NCI-H526 (cell line): ENCODE measurements at places on chromosomes 1 and 21.

- DNase-seq = no peak
These were observed 207.7 kb downstream of the PTPRC start for GRCh38 chr1:198846556-198846955.

GRCh38 chr21:32351428-32351827, 41.4 kb downstream of the URB1 start:
- DNase-seq = peak; percentile 71

GRCh38 chr1:199747984-199748383, 279.5 kb upstream of the NR5A2 start:
- no peak for DNase-seq

DNA sequence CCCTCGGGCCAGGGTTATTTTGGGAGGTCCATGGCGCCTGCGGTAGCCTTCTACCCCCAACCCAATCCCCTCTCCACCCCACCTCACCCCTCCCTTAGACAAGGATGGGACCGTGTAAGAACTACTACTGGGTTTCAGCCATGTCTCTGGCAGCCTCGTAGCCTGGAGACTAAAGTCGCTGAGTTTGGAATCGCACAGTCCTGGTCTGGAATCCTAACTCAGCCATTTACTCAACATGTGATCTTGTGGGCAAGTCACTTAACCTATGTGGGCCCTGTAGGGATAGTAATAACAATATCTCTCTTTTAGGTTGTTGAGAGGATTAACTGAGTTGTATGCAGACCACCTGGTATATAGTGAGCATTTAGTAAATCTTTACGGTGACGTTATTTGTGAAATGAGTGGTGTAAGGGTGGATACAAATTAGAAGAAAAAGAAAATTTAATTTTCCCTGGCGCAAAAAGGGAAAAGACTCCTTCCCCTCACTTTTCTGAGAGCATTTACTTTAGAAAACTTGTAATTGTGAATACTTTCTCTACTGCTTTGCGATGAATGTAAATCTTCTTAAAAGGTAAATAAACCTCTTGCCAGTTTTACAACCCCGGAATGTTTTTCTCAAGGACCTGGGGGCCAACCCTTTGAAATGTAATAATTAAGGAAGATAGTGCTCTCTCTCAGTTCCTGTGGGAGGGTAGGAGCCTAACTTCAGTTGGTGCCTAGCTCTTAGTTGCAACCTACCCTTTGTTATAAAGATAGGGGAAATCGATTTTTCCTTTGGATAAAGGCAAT, 615 bp upstream of the MRPS15 start:
- DNase-seq = peak; percentile 75

DNA sequence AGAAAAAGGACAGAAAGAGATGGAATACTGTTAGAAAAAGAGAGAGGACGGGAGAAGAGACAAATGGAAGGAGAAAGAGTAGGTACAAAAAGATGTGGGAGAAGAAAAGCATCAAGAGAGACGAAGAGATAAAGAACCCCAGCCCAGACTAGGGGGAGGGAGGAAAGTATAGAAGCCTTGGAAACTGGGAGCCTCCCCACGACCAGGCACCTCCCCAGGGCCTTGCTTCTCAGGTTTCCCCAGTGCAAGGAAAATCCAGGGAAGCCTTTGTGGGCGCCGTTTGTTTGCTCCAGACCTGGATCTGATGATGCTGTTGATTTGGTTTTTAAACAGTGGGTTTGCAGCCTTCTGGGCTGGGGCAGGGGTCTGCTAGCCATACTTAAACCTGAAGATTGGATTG, 15.2 kb upstream of the ALX3 start:
- no peak for DNase-seq

DNA sequence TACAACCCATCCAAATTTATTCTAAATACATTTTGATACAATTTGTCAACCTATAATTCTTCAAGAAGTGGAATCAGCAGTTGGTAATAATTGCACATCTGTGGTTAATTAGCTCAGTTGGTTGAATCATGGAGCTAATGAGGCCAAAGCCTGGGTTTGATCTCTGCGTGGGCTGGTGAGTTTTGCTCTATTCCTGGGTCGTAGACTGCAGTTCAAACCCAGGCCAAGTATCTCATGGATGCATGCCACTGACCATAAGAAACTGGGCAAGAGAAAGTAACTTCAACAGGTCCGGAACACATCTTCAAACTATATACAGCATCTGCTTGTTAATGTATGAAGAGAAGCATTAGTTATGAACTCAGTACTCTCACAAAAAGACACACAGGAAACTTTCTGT, 779.7 kb downstream of the USP25 start:
- no peak for DNase-seq

DNA sequence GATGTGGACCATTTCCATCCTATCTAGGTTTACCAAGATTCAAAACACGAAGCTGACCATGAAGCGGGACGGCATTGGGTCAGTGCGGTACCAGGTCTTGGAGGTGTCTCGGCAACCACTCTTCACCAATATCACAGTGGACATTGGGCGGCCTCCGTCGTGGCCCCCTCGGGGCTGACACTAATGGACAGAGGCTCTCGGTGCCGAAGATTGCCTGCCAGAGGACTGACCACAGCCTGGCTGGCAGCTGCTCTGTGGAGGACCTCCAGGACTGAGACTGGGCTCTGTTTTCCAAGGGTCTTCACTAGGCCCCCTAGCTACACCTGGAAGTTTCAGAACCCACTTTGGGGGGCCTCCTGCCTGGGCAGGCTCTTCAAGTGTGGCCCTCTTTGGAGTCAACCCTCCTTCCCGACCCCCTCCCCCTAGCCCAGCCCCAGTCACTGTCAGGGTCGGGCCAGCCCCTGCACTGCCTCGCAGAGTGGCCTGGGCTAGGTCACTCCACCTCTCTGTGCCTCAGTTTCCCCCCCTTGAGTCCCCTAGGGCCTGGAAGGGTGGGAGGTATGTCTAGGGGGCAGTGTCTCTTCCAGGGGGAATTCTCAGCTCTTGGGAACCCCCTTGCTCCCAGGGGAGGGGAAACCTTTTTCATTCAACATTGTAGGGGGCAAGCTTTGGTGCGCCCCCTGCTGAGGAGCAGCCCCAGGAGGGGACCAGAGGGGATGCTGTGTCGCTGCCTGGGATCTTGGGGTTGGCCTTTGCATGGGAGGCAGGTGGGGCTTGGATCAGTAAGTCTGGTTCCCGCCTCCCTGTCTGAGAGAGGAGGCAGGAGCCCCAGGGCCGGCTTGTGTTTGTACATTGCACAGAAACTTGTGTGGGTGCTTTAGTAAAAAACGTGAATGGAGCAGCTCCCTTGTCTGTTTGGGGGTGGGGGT, 864 bp upstream of the CCDC24 start:
- peak; percentile 60 for DNase-seq

DNA sequence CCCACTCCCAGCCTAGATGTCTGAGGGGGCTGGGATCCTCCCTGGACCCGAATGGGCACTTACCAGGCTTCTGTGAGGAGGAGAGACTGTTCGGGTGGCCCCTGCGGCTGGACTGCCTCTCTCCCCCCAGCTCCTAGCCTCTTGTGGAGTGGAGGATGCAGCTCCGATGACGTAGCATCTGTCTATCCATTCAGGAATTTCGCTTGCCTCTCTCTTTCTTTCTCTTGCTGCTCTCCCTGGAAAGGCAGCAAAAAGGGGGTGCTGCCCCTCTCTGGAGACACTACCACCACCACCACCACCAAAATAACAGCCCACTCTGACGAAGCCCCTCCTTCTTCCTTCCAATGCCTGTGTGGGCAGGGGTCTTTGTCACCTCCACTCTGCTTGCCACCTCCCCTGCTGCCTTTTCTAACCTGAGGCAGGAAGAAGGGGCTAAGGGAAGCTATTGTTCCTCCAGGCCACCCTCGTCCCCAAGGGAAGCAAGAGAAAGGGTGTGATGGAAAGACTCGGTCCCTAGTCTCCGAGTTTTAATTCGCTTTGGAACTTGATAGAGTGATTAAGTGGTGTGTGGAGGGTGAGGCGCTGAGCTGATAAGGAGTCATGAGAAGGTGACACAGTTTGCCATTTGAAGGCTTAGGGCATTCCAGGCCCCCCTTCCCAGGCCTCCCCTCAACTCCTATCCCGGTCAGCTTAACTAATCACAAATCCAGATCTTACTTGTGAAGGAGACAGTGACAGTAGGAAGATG, 60.5 kb downstream of the RHBG start:
- no peak for DNase-seq

DNA sequence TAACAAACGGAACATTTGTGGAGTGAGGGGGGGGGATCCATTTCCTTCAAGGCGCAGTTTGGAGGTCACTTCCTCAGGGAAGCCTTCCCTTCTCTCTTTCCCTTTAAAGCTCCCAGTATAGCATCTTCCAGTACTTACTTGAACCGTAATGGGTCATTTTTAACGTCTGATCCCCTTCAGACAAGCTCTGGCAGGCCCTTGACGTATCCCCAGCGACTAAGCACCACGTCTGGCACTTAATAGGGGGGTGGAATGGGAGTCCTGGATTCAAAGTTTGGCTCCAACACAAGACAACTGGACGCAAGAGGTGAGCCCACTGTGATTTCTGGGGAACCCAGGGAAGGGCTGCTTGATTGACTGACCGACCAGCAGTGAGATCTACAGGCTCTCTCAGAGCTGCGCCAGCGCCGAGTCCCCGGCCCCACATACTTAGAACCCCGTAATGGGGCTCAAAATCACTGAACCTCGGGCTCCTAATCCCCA, 441 bp downstream of the YARS1 start:
- DNase-seq = peak; percentile 56

DNA sequence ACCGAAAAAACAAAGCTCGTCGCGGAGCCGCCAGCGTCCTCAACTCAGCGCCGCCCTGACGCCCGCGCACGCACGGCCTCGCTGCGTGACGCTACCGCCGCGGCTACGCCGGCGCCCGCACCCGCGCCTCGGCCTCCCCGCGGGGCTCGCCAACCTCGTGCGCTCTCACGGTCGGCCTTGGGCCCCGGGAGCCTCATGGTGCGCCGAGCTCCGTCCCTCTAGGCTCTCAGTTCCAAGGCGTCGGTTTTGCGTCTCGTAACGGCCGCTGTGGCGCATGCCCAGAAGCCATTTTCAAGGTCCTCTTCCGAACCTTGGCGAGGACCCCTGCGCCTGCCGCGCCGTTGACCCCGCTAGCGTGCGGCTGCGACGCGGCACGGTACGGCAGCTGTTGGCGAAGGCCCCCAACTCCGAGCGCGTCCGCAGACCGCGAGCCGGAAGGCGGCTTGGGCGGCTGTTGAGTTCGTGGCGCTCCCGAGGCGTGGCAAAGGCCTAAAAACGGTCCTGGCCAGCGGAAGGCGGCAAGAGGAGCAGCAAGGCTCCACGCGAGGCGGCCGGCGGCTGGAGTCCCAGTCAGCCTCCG, at the start of gene HENMT1:
Gene HENMT1 (minus strand): TSS at position 64 of the 580 bp plus-strand sequence. CDS start 1,209 bp downstream, outside the sequence.
- DNase-seq = peak; percentile 30

DNA sequence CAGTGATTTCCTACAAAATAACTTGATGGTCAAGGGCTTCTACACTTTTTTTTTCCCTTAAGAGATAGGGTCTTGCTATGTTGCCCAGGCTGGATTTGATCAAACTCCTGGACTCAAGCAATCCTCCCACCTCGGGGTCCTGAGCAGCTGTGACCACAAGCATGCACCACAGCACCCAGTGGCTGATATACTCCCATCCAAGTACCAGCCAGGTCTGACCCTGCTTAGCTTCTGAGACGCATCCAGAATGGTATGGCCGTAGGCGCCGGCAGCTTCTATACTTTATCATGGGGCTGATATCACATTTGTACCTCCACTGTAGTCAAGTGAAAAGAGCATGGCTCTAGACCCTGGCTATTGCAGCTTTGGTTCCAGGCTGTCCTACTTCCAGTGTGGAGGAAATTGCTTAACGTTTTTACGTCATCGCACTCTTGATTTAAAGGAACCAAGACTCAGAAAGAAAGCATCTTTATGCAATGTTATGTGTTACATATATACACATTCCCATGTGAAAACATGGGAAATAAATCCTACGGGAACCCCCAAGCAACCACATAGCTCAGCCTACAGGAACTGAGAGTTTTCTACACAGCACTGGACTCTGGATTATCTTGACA, 39.5 kb downstream of the PDPN start:
- no peak for DNase-seq

DNA sequence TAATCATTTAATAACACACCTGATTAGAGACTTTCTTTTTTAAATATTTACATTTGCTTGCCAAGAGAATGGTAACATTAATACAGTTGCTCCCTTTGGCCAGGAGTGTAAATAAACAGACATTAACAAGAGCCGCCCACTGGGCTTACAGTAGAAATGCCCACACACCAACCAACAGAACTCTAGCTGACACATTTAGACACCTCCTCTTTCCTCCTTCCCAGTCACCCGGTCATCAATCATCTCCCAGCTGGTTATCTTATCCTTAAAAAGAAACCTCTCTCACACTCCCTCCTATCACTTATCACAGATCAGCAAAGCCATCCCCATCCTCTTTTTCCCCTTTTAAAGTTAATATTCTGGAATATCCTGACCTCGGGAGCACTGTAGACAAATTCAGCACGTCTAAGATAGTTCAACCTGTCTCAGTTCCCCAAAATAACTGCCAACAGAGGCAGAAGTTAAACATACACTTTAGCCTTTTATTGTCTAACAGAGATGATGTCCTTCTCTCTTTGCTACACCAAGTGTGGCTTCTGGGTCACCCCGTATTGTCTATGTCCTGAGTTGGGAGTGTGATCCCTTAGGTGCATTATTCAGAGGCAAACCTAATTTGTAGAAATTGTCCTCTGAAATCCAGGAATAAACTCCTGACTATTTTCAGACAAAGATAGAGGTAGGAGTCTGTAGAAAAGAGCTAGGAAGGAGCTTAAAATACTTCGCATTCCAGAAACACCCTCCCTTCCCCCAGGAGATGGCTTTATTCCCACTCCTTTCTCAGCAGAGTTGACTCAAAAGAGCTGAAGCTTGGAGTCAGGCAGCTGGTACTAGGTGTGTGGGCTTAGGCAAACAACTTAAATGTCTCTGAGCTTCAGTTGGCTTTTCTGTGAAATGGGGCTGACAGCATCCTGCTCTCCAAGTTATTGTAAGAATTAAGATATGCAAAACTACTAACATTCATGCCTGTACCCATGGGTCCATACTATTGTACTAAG, 8.8 kb downstream of the MYCL start:
- DNase-seq = peak; percentile 28

- DNase-seq = no peak
These were observed 145.2 kb downstream of the PGBD5 start for GRCh38 chr1:230280906-230281413.

GRCh38 chr1:205256951-205257625, 29.3 kb downstream of the TMCC2 start:
- DNase-seq = no peak

DNA sequence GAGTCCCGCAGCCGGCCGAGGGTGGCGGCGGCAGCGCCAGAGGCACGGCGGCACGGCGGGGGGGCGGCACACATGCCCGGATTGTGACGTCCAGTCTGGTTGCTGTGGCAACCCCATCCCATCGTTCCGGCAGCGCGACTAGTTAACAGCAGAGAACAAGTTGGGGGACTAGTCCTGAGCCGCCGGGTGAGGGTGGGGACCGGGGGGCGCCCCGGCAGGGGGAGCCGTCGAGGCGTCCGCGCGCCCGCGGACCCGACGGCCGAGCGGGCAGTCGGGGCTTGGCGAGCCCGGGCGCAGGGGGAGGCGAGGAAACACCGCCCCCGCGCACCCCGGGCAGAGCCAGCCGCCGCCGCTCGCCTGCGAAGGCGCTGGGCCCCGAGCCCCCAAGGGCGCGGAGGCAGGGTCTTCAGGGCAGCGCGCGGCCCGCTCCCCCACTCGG, at the start of gene CHD5:
Gene CHD5 (minus strand): TSS at position 54 of the 439 bp plus-strand sequence. CDS start 298 bp downstream, outside the sequence.
- no peak for DNase-seq
